Upper lobe of right lung (tissue), 1 donor: ENCODE measurements at places on chromosomes 7 and 10. TPM values are rescaled to one million over a fixed set of nuclear protein-coding genes. Genes with fewer than 3 reads are reported as not detected.

- no peaks in the 10 kb centered on the region for H3K4me1 ChIP-seq
- no peaks in the 10 kb centered on the region for H3K36me3 ChIP-seq
- no peak overlapping the region for H3K4me3 ChIP-seq
- H3K27ac ChIP-seq: no peak overlapping the region
These were observed 80.8 kb upstream of the ADAM12 start for GRCh38 chr10:126468876-126469643.

DNA sequence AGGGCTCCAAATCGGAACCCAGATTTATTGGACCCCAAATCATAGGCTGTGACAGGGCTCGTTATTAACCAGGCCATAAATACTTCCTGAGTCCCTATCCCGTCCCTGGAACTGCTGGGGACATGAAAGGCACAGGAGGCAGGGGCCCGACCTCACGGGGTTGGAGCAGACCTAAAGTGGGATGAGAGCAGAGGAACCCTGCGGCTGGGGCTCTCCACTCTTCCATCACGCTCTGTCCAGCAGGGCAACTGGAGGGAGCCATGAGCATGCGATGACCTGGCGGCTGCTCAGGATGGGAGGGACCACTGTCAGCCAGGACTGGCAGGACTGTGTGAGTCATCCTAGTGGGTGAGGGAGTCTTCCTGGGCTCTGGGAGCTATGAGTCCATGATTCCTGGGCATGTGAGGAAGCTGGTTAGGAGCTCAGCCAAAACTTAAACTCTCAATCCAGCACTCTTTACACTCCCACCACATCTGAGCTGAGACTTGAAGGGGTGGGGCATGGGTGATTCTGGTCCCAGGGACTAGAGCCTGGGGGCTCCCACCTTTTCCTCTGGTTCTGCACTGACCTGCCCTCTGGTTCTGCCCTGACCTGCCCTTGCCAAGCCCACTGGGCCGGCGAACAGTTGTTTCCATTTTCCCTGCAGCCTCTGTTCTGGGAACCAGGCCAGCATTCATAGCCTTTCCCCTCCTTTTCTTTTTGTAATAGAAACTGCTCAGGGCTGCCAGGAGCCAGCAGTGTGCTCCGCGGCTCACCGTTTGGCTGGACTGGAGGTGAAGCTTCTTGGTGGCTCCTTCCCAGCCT, 47.1 kb downstream of the SYPL1 start:
- DNase-seq: peak; percentile 71
- H3K27me3 ChIP-seq: no peaks in the 10 kb centered on the region
- peak overlapping the region; percentile 11 for H3K4me3 ChIP-seq
- no peaks in the 10 kb centered on the region for H3K36me3 ChIP-seq

DNA sequence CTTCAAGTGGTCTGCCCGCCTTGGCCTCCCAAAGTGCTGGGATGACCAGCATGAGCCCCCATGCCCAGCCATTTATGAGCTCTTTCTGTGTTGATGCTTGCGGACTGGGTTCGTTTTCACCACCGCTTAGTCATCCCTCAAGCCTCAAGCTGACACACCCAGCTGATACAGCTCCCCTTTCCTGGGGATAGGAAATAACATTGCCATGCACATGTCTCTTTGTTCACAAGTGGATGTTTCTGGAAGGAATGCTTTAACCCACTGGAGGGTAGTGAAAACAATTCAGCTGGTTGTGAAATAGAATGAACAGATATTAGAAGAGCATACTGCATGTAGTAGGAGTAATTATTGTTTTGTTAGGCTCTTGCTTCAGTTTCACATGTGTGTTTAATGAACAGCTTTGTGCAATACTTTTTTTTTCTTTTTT, 8.5 kb upstream of the METTL27 start:
- H3K4me1 ChIP-seq: peaks cover 7% of the 10 kb centered on the region
- H3K36me3 ChIP-seq: no peaks in the 10 kb centered on the region
- H3K27ac ChIP-seq: no peak overlapping the region
- no peak overlapping the region for H3K4me3 ChIP-seq
- DNase-seq: no peak

DNA sequence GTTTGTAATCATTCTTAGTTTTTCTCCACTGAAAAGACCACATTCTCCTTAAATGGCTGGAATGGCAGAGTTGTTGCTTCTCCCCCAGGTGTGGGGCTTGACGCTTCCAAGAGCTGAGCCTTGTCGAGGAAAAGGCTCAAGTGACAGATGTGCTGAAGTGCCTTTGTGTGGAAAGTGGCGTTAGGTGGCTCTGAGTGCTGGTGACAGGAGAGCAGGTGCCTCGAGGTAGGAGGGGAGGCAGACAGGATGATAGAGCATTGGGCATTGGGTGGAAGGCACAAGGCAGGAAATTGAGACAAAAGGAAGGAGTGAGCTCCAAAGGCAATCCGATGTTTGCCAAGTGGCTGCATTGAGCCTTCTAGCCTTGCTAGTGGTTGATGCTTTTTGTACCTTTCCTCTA, 6.7 kb downstream of the KIAA1217 start:
- H3K4me3 ChIP-seq: no peak overlapping the region
- peaks cover 14% of the 10 kb centered on the region for H3K4me1 ChIP-seq
- no peaks in the 10 kb centered on the region for H3K36me3 ChIP-seq
- no peak for DNase-seq

- H3K27ac ChIP-seq: no peak overlapping the region
- no peak overlapping the region for H3K4me3 ChIP-seq
- H3K27me3 ChIP-seq: no peaks in the 10 kb centered on the region
- no peak for DNase-seq
These were observed 1122.0 kb upstream of the GHITM start for GRCh38 chr10:83017076-83017867.

DNA sequence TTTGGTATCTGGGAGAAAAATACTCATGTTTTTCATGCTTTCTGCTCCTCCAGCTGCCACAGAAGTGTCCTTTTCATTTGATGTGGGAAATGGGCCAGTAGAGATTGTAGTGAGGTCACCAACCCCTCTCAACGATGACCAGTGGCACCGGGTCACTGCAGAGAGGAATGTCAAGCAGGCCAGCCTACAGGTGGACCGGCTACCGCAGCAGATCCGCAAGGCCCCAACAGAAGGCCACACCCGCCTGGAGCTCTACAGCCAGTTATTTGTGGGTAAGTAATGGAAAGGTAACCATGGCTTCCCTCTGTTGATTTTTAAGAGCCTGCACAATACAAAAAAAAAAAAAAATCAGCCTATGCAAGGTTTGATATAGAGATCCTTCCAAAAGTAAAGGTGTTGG, 443.1 kb upstream of the C7orf33 start:
- no peak overlapping the region for H3K4me3 ChIP-seq
- H3K36me3 ChIP-seq: no peaks in the 10 kb centered on the region
- no peak for DNase-seq
- no peak overlapping the region for H3K27ac ChIP-seq
- no peaks in the 10 kb centered on the region for H3K4me1 ChIP-seq

- H3K4me1 ChIP-seq: no peaks in the 10 kb centered on the region
- no peak for DNase-seq
- H3K27ac ChIP-seq: no peak overlapping the region
- no peaks in the 10 kb centered on the region for H3K27me3 ChIP-seq
These were observed 52.8 kb upstream of the WAC start for GRCh38 chr10:28479927-28480627.

DNA sequence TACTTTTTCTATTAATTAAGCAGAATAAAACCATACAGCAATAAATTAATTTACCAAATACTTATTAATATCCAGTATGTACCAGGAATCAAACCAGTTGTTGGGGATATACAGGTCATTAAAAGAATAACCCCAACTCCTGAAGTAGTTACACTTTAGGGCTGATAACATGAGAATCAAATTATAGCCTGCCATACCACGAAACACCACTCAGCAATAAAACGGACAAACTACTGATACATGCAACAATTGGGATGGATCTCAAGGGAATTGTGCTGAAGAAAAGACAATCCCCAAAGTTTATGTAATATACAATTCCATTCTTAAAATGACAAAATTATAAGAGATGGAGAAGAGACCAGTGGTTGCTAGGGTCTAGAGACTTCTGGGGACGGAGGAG, 22.7 kb downstream of the MCMBP start:
- peaks cover 87% of the 10 kb centered on the region for H3K36me3 ChIP-seq
- H3K27ac ChIP-seq: no peak overlapping the region
- no peaks in the 10 kb centered on the region for H3K4me1 ChIP-seq

DNA sequence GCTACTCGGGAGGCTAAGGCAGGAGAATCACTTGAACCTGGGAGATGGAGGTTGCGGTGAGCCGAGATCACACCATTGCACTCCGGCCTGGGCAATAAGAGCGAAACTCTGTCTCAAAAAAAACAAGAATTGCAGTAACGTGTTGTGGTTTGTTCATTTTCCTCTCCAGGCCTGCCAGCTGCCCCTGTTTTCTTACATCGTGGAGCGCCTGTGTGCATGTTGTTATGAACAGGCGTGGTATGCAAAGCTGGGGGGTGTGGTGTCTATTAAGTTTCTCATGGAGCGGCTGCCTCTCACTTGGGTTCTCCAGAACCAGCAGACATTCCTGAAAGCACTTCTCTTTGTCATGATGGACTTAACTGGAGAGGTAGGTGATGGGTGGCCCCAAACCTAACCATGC, 52.1 kb downstream of the TRRAP start:
- peaks cover 100% of the 10 kb centered on the region for H3K36me3 ChIP-seq
- no peak for DNase-seq
- no peaks in the 10 kb centered on the region for H3K27me3 ChIP-seq
- H3K27ac ChIP-seq: no peak overlapping the region
- H3K4me3 ChIP-seq: no peak overlapping the region

GRCh38 chr7:137975221-137975620, 26.7 kb downstream of the CREB3L2 start:
- no peak for DNase-seq
- H3K4me1 ChIP-seq: peaks cover 29% of the 10 kb centered on the region
- peak overlapping the region; percentile 8 for H3K27ac ChIP-seq

GRCh38 chr10:15740261-15740660, 20.5 kb upstream of the ITGA8 start:
- H3K27ac ChIP-seq: no peak overlapping the region
- no peak for DNase-seq
- H3K27me3 ChIP-seq: no peaks in the 10 kb centered on the region
- H3K4me1 ChIP-seq: no peaks in the 10 kb centered on the region
- no peaks in the 10 kb centered on the region for H3K36me3 ChIP-seq

DNA sequence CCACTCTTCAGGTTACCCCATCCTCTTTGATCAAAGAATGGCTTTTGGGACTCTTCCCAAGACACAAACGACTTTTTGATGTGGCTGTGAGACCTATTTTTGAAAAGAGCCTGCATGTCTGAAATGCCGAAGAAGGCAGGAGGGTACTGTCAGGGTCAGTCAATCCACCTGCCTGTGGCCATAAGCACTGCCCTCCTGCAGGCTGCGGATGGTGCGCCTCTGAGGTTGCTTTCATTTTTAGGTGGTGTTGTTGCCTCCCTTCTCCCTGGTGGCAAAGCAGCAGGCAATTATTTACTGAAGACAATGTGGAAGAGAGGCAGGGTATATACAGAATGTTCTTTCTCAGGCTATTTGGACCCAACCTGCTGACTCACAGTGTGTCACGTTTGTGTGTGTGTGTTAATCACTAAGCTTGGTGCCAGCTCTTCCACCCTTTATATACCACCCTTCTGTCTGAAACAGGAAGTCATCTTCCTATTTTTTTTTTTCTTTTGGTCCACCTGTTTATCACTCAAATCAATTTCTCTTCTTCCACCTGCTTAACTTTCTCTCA, 1421.2 kb upstream of the CELF2 start:
- H3K4me3 ChIP-seq: no peak overlapping the region
- no peaks in the 10 kb centered on the region for H3K4me1 ChIP-seq
- H3K36me3 ChIP-seq: no peaks in the 10 kb centered on the region
- H3K27me3 ChIP-seq: no peaks in the 10 kb centered on the region
- no peak for DNase-seq

NME8 gene
- 2.1 TPM for total RNA-seq

DNA sequence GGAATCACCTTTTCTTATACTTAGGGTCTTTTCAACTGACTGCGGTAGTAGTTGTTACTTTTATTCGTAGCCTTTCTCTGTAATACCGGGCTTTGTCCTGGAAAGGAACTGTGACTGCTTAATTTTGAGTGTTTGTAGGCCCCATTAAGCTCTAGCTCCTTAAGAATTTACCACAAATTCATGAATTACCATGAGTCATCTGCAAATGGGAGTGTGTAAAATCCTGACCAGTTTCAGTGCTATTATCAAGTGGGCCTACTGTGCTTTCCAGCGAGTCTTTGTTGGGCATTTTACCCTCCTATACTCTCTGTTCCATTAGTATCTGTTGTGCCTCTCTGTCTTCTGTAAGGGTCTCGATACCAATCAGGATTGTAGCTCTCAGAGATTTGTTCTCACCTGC, 49.7 kb downstream of the ZMYND11 start:
- H3K27ac ChIP-seq: no peak overlapping the region
- H3K4me3 ChIP-seq: no peak overlapping the region

- H3K27ac ChIP-seq: no peak overlapping the region
- H3K27me3 ChIP-seq: no peaks in the 10 kb centered on the region
- H3K4me3 ChIP-seq: no peak overlapping the region
- no peaks in the 10 kb centered on the region for H3K4me1 ChIP-seq
- no peak for DNase-seq
- peaks cover 8% of the 10 kb centered on the region for H3K36me3 ChIP-seq
These were observed 99.5 kb upstream of the MXI1 start for GRCh38 chr10:110107887-110108286.

DNA sequence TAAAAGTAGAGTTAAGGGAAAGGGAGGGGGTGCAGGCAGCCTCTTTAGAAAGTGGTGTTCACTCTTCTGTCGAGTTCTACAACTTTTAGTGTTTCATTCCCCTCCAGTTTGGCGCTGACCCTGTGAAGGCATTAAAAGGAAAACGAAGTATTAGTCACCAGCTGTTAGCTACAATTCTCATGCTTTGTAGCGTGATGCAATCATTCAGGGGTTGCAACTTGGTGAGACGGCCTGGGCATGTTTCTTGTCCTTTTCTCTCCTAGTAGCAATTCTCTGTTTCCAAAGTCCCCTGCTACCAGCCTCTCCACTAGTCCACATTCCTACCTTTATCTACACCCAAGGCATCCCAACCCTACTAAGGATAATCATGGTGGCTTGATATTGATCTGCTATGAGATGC, 33.7 kb upstream of the DGKI start:
- H3K4me1 ChIP-seq: peaks cover 3% of the 10 kb centered on the region
- H3K27ac ChIP-seq: no peak overlapping the region
- peaks cover 91% of the 10 kb centered on the region for H3K36me3 ChIP-seq
- no peak overlapping the region for H3K4me3 ChIP-seq
- no peak for DNase-seq

TWIST1 gene
- not detected for total RNA-seq
